ENCODE measurements at places on chromosomes 6 and 20. TPM values are rescaled to one million over a fixed set of nuclear protein-coding genes. Genes with fewer than 3 reads are reported as not detected.

The CST5 gene
- not detected for total RNA-seq

The MAPK14 gene
- total RNA-seq: 31.6 TPM

The C20orf144 gene
- 0.44 TPM for total RNA-seq

DNA sequence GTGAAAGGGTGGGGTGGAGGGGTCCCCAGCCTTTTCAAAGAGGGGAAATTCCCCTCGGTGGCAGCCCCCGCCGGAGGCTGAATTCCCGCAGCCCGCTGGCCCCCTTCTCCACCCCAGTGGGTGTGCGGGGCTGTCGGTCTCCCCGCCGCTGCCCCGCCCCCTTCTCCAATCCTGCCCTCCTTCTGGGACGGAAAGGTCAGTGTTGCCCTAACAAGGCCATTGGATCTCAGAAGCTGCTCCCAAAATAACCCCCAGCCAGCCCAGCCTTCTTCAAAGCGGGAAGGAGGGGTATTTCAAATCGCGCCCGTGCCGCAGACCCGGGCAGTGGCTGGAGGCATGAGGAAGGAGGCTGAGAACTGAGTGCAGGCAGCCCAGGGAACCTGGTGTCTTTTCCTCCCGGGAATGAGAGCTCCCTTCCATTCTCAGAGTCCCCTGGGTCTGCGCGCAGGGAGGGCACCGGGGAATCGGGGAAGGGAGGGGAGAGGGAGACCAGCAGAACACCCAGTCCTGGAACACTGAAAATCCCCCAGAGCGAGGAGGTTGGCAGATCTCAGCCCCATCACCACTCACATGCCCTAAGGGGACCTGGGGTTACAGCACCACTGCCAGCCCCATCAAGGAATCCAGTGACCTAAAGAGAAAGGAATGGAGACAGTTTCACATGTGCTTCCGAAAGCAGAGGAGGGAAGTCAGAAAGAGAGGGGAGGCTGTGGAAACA lies at the start of gene JPH2:
Gene JPH2, minus strand, starts transcription at position 135 of the 718 bp plus-strand sequence. CDS start 483 bp downstream, outside the sequence.
- peak; percentile 8 for DNase-seq

GRCh38 chr6:146650799-146651481 lies 52.2 kb downstream of the ADGB start:
- DNase-seq: no peak

The KCNK16 gene
- not detected for total RNA-seq

GRCh38 chr6:75169689-75170586 lies 35.9 kb downstream of the COL12A1 start:
- DNase-seq: no peak

DNA sequence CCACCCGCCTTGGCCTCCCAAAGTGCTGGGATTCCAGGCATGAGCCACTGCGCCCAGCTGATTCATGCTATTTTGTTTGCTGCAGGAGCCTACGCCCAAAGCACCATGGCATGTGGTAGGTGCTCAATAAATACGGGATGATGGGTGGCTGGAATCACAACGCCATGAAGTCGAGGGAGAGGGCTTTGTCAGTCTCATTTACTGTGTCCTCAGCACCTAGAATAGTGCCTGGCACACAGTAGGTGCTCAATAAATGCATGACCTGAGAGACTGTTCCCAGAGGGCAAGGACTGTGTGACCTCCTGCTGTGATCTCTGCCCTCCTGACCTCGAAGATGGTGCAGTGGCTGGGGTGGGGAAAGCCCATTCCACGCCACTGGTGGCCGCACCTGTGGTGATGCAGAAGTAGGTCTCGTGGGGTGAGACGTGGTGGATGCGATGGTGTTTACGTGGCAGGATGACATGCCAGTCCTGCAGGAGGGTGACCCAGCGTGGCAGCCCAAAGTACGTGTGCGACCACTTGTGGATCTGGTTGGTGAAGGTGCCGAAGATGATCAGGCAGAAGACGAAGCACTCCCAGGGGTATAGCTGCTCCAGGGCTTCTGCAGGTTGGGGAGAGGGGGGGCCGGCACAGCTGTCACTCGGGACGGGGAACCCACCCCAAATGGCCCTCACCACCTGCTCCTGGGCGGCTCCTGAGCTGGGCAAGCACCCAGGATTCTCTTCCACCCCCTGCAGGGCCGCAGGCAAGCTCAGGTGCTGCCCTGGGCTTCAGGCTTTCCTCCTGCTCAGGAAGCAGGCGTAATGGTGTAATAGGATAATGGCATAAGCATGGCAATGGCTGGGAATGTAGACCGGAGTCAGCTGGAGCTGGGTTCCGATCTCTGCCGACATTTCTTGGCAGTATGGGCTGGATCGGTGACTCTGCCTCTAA lies 14.9 kb upstream of the UBE2V1 start:
- no peak for DNase-seq

DNA sequence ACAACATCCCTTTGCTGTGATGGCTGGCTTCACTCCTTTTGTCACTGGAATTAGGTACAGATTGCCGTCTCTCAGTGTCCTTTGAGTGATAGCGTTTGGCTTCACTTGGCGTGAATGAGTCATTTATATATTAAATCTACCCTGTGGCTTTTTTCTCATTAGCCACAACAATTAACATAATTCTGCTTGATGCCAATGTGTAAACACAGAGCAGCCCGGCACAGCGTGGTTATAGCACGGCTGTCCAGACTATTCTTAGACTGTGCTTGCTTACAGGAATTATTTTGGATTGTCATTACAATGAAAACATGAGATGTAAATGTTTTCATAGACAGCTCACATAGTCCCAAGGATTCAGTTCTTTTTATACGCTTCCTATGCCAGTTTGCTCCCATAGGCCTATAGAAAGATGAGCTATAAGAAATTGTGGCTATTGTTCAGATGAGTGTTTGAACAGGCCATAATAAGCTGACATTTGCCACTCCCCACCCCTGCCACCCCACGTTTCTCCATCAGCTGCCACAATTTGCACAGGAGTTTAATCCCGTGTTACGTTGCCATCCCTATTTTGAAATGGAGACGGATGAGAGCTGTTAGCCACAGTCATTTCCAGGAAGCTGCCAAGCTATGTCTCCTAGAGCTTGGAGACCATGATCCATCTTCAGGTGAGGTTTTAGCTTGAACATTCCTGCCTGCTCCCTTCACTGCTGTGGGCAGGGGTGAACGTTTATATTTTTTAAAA lies 65.9 kb downstream of the PPP1R14C start:
- DNase-seq: no peak

- DNase-seq: no peak
These were observed 502.2 kb upstream of the JARID2 start for GRCh38 chr6:14743474-14744211.

- no peak for DNase-seq
These were observed 166.0 kb downstream of the RALGAPA2 start for GRCh38 chr20:20546402-20546801.

- no peak for DNase-seq
These were observed 14.3 kb upstream of the EPM2A start for GRCh38 chr6:145749632-145750031.

GRCh38 chr6:29947077-29947980 lies 5.0 kb downstream of the HLA-A start:
- no peak for DNase-seq

GRCh38 chr6:131322125-131322524 lies 186.9 kb downstream of the AKAP7 start:
- DNase-seq: no peak

The TMEM14C gene
- total RNA-seq: 88.3 TPM

DNA sequence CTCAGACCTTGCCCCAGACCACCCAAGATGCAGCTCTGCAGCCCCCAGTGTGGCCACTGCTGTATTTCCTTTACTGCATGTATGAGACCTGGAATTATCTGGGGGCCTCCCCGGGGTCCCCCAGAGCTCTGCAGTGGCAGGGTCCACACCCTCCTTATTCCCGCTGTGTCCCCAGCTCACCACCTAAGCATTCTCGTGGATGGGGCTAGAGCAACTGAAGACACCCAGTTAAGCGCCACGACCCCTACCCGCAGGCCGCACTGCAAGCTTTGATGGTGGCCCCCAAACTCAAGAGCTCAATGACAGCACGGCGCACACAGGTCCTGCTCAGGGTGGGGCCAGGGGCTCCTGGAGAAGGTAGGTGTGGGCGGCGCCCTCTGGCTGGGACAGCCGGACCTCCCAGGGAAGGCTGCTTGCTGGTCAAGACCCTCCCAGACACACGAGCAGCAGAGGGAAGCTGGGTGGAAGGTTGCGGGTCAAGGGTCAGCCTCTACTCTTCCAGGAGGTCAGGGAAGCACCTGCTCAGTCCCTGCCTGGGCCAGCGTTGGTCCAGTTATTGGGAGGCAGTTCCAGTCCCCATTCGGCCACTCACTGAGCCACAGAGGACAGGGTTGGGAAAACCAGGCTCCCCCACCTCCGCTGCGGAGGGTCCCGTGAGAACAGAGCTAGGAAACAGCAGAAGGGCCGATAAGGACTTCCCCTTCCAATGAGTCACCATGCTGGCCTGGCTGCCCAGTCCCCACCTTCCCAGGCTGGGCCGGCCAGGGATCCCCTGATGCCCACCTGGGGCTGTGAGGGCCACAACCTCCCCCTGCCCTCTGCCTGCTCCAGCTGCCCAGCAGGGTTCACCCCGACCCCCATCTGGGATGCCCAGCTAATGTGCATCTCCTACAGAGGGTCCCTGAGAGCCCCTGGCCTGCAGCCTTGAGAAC lies 2.9 kb downstream of the LAMA5 start:
- no peak for DNase-seq

- no peak for DNase-seq
These were observed 214.1 kb downstream of the COL12A1 start for GRCh38 chr6:74991573-74992332.

DNA sequence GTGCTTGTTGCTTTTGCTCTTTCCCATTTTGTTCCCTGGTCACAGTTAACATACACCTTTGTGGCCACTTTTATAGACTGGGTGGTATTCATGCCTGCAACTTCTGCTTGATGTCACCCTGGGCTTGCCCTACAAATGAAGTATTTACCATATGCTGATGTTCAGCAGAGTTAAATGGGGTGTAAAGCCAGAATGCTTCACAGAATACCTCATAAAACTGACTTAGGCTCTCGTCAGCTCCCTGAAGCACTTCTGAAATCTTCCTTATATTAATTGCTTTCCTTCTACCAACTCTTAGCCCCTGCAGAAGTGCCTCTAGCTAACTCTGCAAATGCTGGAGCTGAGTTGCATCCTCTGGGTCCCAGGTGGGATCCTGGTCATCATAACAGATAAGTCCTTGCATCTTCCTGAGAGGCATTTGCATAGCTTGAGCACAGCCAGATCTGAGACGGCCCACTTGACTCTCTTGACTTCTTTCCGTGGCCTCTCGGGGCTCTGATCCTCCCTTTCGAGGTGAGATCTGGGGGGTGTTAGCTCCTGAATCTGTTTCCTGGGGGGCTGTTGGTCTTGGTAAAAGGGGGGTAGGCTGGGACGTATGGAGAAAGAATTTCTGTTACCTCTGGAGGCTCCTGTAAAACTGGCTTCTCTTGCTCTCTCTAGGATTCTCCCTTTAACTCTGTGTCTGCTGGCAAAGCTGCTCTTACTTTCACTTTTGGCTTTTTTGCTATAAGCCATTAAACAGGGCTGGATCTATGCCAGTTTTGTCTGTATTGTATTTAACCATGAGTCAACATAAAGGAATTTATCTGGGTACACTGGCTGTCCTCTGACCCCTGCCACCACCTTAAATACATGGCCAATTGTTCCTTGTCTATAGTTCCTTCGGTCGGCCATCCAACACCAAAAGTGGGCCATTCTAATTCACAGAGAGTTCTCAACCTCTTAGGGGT lies 223.0 kb upstream of the SYNCRIP start:
- DNase-seq: no peak

The RUNX2 gene
- total RNA-seq: 0.16 TPM

- no peak for DNase-seq
These were observed 110.0 kb downstream of the ATG5 start for GRCh38 chr6:106215608-106216007.

The ANKRD66 gene
- not detected for total RNA-seq

DNA sequence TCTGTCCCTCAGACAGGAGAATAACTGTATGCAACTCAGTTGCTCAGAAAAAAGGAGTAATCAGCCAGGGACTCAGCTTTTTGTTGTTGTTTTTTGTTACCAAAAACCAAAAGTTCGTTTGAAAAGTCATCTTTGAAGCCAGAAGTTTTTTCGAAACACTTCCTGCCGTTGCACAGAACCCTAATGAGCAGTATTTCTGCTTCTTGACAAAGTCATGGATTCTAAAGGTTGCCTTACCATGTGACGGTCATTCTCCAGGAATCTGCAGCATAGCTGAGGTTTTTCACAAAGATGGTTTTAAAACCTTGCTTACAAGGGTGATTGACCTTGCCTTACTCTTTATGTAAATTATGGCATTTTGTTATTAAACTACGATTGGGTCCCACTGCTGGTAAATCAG lies 1.9 kb downstream of the RAB32 start:
- DNase-seq: no peak

DNA sequence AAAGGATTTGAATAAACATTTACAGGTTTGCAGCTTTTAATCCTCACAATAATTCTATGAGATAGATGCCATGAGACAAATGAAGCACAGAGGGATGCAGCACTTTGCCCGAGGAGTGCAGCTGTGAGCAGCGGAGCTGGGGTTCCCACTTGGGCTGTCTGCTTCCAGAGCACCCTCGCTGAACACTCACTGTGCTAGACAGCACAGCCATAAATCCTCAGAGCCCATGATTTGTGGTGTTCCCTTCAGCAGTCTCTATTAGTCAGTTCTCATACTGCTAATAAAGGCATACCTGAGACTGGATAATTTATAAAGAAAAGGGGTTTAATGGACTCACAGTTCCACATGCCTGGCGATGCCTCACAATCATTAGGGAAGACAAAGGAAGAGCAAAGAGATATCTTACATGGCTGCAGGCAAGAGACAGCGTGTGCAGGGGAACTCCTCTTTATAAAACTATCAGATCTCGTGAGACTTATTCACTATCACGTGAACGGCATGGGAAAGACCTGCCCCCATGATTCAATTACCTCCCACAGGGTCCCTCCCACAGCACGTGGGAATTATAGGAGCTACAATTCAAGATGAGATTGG lies 25.3 kb upstream of the CTAGE9 start:
- no peak for DNase-seq

DNA sequence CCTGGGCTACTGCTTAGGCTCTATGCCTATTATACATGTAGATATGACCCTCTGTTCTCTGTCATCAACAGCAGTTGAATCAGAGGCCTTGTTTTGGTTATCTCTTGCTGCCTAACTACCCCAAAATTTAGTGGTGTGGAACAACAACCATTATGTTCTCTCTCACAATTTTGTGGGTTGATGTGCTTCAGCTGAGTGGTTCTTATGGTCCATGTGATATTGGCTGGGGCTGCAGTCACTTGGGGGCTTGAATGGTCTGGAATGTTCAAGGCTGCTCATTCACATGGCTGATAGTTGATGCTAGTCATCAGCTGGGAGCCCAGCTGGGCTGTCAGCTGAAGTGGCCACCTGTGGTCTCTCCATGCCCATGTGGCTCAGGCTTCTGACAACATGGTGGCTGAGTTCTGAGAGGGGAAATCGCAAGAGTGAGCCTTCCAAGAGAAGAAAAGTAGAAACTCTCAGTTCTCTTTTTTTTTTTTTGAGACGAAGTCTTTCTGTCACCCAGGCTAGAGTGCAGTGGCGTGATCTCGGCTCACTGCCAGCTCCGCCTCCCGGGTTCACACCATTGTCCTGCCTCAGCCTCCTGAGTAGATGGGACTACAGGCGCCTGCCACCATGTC lies 47.8 kb downstream of the SHLD1 start:
- DNase-seq: no peak

GRCh38 chr6:157229713-157230112 lies 93.6 kb downstream of the TMEM242 start:
- DNase-seq: no peak

- no peak for DNase-seq
These were observed 207.9 kb downstream of the ERMARD start for GRCh38 chr6:169959136-169960002.
